ENCODE measurements at places on chromosomes 11 and 22. TPM values are rescaled to one million over a fixed set of nuclear protein-coding genes. Genes with fewer than 3 reads are reported as not detected.

DNA sequence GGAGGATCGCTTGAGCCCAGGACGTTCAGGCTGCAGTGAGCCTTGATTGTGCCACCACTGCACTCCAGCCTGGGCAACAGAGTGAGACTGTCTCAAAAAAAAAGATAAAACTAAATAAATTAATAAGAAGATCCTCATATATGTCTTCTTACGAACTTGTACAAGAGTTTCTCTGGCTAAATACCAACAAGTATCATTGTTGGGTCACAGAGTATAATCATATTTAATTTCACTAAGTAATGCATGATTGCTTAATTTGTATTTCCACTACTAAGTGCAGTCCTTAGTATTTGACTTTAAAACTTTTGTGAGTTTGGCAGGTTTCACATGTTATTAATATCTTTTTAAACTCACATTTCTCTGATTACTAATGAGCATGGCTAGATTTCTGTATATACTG is 60.9 kb downstream of the PACS1 start:
- no peaks in the 10 kb centered on the region for H3K36me3 ChIP-seq
- no peaks in the 10 kb centered on the region for H3K27me3 ChIP-seq
- H3K4me3 ChIP-seq: no peak overlapping the region
- H3K4me1 ChIP-seq: peaks cover 67% of the 10 kb centered on the region
- no peak for DNase-seq

Gene MRGPRE
- total RNA-seq: not detected

GRCh38 chr11:12585861-12586260 is 88.4 kb upstream of the TEAD1 start:
- no peak for DNase-seq
- H3K4me3 ChIP-seq: no peak overlapping the region
- H3K36me3 ChIP-seq: no peaks in the 10 kb centered on the region
- no peak overlapping the region for H3K27ac ChIP-seq
- H3K4me1 ChIP-seq: peaks cover 2% of the 10 kb centered on the region

Gene HDHD5
- total RNA-seq: 42.9 TPM

DNA sequence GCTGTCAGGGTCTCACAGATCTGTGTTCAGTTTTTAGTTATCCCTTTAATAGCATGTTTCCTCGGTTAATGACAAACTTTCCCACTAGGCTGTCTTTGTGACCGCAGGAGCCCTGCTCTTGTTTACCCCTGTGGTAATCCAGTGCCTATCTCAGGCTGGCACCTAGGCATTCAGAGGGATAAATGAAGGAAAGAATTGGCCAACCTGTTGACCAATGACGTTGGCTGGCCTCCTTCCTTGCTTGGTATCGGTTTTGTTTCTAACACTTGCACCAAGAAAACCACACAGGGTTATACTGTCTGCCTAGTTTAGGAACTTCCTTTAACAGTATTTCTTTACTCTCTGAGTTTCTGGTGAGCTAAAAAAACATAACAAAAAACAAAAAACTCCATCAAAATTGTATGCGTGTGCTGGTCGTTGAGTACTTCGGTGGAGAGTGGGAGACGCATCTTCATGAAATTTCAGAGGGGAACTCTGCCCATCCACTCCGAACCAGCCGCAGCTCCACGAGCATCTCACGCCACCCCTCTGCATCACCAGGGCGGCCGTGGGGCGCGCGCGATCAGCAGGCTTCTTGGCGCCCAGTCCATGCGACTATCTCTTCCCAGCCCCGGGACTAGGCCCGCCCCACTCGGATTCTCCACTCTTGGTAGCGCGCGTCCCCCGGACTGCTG is 563 bp upstream of the ENDOD1 start:
- no peaks in the 10 kb centered on the region for H3K27me3 ChIP-seq
- H3K36me3 ChIP-seq: peaks cover 3% of the 10 kb centered on the region
- DNase-seq: peak; percentile 46
- H3K4me3 ChIP-seq: peak overlapping the region; percentile 83
- H3K27ac ChIP-seq: peak overlapping the region; percentile 92
- H3K4me1 ChIP-seq: peaks cover 69% of the 10 kb centered on the region

DNA sequence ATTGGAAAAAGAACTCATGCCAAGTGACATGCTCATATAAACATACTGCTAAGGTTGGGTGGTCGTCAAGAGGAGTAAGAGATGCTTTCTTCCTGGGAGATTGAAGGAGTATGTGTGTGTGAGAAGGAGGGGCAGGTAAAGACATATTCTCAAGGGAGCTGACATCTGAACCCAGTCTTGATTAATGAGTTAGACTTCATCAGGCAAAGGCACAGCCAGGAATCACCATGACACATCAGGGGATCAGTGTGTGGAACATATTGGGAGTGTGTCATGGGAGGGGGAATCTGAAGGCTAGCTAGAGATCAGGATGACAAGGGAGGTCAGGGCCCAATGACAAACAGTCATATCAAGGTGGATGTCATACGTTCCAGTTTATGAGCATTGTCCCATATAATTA is 14.9 kb downstream of the CNTF start:
- no peak overlapping the region for H3K27ac ChIP-seq
- H3K4me1 ChIP-seq: peaks cover 18% of the 10 kb centered on the region
- no peaks in the 10 kb centered on the region for H3K27me3 ChIP-seq
- H3K36me3 ChIP-seq: no peaks in the 10 kb centered on the region
- DNase-seq: no peak

Gene MRGPRX3
- not detected for total RNA-seq

- no peak overlapping the region for H3K27ac ChIP-seq
- no peaks in the 10 kb centered on the region for H3K27me3 ChIP-seq
- no peak overlapping the region for H3K4me3 ChIP-seq
- H3K36me3 ChIP-seq: peaks cover 22% of the 10 kb centered on the region
- H3K4me1 ChIP-seq: peaks cover 21% of the 10 kb centered on the region
Observed at GRCh38 chr22:46799626-46800025, 37.2 kb downstream of the TBC1D22A start.

Gene MB
- not detected for total RNA-seq

Gene BEST1
- total RNA-seq: 0.48 TPM

DNA sequence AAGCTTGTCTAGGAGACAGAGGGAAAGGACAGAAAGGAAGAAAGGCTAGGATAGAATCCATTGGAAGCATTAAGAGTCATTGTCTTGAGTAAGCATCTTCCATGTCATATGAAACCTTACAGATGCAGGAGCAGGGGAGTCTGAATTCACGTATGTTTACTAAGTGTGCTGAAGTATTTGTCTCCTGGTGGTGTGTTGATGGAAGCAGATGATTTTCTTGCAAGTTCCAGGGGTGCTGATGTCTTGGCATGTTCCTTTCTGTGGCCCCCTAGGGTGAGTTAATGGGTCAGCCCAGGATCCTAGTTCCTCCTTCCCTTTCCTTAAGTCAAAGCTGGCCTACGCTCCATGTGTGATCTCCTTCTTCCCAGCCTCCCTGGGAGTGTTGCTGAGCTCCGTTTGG is 110.2 kb downstream of the TEAD1 start:
- H3K4me1 ChIP-seq: no peaks in the 10 kb centered on the region
- peaks cover 7% of the 10 kb centered on the region for H3K27me3 ChIP-seq
- H3K4me3 ChIP-seq: no peak overlapping the region
- no peak overlapping the region for H3K27ac ChIP-seq

DNA sequence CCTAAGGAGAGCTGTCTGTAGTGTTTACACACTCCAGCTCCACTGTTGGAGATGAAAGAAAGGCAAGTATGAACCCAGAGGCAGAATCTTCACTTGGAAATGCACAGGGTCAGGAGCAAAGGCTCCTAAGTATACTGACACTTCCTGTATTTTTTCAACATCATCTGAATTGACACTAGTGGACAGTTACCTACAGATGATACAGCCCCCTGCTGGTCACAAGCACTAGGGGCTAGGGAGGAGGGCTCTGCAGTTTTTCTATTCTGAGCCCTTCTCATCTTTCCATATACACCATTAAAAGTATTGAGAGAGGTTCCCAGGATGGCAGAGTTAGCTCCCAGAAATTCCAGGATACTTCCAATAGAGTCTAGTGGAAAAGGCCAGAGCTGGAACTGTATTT is 290.3 kb upstream of the API5 start:
- no peak overlapping the region for H3K27ac ChIP-seq
- DNase-seq: no peak
- H3K27me3 ChIP-seq: no peaks in the 10 kb centered on the region
- H3K4me3 ChIP-seq: no peak overlapping the region
- H3K36me3 ChIP-seq: no peaks in the 10 kb centered on the region

Gene KCNJ11
- 0.57 TPM for total RNA-seq

GRCh38 chr11:72511393-72512047 is 77.2 kb upstream of the CLPB start:
- no peaks in the 10 kb centered on the region for H3K4me1 ChIP-seq
- peaks cover 9% of the 10 kb centered on the region for H3K36me3 ChIP-seq
- no peak overlapping the region for H3K27ac ChIP-seq
- no peak overlapping the region for H3K4me3 ChIP-seq
- no peaks in the 10 kb centered on the region for H3K27me3 ChIP-seq
- no peak for DNase-seq

GRCh38 chr11:41383768-41384167 is 75.7 kb downstream of the LRRC4C start:
- no peak overlapping the region for H3K27ac ChIP-seq
- H3K4me3 ChIP-seq: no peak overlapping the region
- no peaks in the 10 kb centered on the region for H3K4me1 ChIP-seq

DNA sequence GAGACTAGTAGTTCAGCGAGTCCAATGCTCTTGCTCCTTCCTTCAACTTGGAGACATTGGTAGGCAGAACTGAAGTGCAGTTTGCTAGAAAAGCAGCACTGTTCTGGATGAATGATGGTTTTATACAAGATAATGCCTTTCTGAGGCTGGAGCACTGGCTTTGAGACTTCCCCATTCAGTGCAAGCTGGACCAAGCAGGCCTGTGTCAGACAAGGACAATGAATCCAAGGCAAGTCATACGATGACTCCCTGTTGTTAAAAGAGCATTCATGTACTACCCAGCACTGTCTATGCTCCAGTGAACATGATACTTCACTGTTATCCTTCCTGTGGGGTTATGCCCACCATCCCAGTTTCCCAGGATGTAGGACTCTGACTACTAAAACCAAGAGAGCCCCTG is 242.3 kb upstream of the RAG2 start:
- no peaks in the 10 kb centered on the region for H3K27me3 ChIP-seq
- H3K4me3 ChIP-seq: no peak overlapping the region
- no peak for DNase-seq
- no peaks in the 10 kb centered on the region for H3K4me1 ChIP-seq
- H3K36me3 ChIP-seq: no peaks in the 10 kb centered on the region
- no peak overlapping the region for H3K27ac ChIP-seq

DNA sequence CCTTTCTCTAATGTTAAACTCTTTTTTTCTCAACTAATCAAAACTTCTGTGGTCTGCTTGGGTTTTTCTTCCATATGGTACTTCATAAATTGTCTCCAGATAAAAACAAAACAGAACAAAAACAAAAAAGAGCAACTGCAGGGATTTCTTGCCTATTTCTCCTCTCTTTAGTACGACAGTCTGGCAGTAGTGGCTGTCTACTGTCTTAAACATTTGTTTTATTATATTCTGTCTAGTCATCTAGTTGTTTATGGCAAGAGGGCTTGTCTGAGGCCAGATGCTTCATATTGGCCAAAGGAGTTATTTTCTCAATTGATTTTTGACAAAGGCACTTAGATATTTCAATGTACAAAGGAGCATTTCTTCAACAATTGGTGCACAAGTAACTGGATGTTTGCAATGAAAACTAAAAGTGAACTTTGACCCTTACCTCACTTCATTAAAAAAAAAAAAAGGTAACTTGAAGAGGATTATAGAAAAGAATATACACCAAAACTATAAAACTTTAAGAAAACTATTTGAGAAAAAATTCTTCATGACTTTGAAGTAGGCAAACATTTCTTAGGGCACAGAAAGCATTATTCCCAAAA is 404.2 kb downstream of the LUZP2 start:
- H3K36me3 ChIP-seq: no peaks in the 10 kb centered on the region
- no peaks in the 10 kb centered on the region for H3K27me3 ChIP-seq
- no peak for DNase-seq
- peaks cover 3% of the 10 kb centered on the region for H3K4me1 ChIP-seq
- H3K4me3 ChIP-seq: no peak overlapping the region

DNA sequence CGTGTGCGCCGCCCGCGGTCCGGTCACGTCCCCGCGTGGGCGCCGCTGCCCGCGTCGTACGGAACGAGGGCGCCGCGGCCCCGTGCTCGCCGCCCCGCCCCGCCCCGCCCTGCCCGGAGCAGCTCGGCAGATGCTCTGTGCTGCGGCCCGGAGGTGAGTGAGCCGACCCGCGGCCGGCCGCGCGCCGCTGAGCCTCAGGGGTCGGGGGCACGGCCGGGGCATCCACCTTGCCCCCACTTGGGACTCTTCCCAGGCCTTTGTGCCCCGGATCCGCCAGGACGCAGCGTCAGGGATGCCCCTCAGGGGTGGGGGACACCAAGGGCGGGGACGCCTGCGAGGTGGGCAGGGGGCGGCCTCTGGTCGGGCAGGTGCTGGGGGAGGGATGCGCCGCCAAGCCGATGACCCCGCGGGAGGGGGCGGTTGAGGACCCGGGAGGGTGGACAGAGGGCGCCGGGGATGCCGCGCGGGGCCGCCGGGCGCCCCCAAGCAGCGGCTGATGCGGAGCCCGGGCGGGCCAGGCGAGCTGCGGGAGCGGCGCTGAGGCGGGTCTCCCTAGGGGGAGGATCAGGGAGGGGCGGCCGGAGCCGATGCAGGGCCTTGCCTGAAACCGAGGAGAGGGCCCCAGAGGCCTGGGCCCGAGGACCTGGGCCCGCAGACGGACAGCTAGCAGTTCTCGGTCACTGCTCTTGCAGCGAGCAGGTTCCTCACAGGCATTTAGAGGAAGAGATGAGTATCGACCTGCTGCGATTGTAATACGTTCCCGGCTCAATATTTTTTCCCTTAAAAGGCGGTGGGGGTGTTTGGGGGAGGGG is at the start of gene GNAZ:
GNAZ (plus strand) TSS at position 102 of the 812 bp plus-strand sequence. CDS start 25,177 bp downstream, outside the sequence.
- H3K4me3 ChIP-seq: peak within 1 kb of the TSS; percentile 69
- H3K27me3 ChIP-seq: peaks cover 2% of the 10 kb centered on the region
- DNase-seq: peak; percentile 17
- peaks cover 6% of the 10 kb centered on the region for H3K4me1 ChIP-seq
- no peaks in the 10 kb centered on the region for H3K36me3 ChIP-seq
- H3K27ac ChIP-seq: no peak within 1 kb of the TSS

Gene FGF4
- not detected for total RNA-seq

GRCh38 chr11:132062031-132062430 is 691.6 kb downstream of the NTM start:
- H3K4me3 ChIP-seq: no peak overlapping the region
- no peak overlapping the region for H3K27ac ChIP-seq

GRCh38 chr22:48187356-48187755 is 1424.9 kb downstream of the TBC1D22A start:
- no peaks in the 10 kb centered on the region for H3K36me3 ChIP-seq
- H3K4me3 ChIP-seq: no peak overlapping the region
- H3K27me3 ChIP-seq: peaks cover 5% of the 10 kb centered on the region
- H3K27ac ChIP-seq: no peak overlapping the region
- no peak for DNase-seq
- no peaks in the 10 kb centered on the region for H3K4me1 ChIP-seq
